ENCODE measurements at places on chromosomes 3 and 15.

DNA sequence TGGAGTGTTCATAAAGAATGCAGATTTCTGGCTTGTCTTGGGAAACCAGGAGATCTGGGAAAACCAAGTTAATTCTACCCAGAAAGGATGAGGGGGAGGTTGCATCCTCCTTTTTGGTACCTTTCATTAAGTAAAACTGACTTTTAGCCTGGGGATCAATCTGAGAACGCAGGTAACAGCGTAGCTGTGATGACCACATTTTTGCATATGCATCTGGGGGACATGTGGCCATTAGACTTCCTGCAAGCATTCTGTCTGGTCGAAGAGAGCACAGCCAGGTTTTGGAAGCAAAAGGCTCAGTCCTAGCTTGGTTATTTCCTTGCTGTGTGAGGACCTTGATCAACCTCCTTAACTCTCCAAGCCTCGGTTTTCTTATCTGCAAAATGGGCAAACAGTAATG is 145.2 kb downstream of the SHQ1 start:
- no peak for DNase-seq

GRCh38 chr3:195893044-195893395 is 15.3 kb downstream of the TNK2 start:
- DNase-seq = no peak

- no peak for DNase-seq
Measured at GRCh38 chr3:12149029-12149428, 9.7 kb downstream of the TIMP4 start.

- DNase-seq = no peak
Measured at GRCh38 chr3:46585799-46586693, 19.9 kb upstream of the LRRC2 start.

DNA sequence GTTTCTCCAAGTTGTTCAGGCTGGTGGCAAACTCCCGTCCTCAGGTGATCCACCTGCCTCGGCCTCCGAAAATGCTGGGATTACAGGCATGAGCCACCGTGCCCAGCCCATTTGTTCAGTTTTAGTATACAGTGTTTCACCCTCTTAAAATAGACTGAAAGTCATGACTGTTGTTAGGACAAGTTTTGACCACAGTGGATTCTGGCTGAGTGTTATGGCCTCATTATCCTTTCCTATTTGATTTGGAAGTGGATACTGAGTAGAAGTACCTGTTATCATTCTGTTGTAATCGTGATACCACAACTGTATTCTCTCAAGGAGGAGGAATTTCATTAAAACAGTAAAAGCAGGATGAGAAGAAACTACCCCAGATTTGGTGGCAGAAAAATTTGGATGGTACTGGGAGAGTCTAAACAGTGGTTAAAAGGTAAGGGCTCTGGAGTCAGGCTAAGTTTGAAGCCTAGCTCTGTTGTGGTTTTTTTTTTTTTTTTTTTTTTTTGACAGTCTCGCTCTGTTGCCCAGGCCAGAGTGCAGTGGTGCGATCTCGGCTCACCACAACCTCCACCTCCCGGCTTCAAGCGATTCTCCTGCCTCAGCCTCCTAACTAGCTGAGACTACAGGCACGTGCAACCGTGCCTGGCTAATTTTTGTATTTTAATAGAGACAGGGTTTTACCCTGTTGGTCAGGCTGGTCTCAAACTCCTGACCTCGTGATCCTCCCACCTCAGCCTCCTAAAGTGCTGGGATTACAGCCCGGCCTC is 2.6 kb downstream of the MAP2K1 start:
- no peak for DNase-seq

DNA sequence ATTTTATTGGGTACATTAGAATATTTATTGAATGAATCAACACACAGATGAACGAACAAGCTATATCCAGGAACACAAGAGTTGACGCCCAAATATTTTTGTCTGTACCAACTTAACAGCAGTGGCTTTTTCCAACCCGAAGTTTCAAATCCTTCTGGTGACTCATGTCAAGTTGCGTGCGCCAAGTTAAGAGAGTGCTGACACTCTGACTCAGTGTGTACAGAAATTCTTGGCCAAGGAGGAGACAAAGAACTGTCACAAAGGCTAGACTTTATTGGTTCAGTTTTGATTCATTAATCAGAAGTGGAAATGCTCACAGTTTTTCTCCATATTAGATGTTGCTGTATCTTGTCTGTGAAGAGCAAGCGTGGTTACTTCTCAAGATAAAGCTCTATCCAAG is 59.6 kb upstream of the TSC22D2 start:
- peak; percentile 71 for DNase-seq

GRCh38 chr15:98548139-98548971 is 100.0 kb upstream of the IGF1R start:
- DNase-seq = peak; percentile 5

- peak; percentile 23 for DNase-seq
Measured at GRCh38 chr15:88623061-88623460, 1.9 kb downstream of the AEN start.

GRCh38 chr15:25795712-25796111 is 67.4 kb downstream of the ATP10A start:
- DNase-seq = no peak

DNA sequence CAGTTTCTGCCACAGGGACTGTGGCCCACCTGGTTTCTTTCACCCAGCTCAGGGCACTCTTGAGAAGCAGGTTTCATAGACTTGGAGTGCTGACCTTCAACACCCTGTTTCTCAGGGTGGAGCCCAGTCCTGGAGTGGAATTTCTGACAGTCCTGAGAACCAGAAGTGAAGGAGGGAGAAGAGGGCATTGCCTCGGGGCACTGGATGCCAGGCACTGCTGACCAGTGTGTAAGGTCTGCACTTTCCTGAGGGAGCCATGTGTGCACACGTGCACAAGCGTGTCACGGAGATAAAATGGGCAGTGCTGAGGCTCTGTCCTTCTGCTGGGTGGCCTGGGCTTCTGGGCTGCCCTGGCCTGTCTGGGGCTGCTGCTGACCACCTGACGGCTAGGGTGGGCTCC is 118.5 kb downstream of the SEC22A start:
- DNase-seq = no peak

GRCh38 chr3:126155819-126156218 is 24.6 kb downstream of the ALDH1L1 start:
- no peak for DNase-seq

- no peak for DNase-seq
Measured at GRCh38 chr3:107562969-107563529, 40.3 kb downstream of the BBX start.

Measured in astrocyte of the cerebellum (primary cell).